Ascending aorta (tissue), 2 donors: ENCODE measurements at places on chromosomes 1 and 21.
A peak's percentile ranks its signal among the peaks of the same experiment; 100 is the strongest.

- DNase-seq, result no peak
- H3K4me1 ChIP-seq, result no peaks in the 10 kb centered on the region
- no peaks in the 10 kb centered on the region for H3K27me3 ChIP-seq
- no peak overlapping the region for H3K4me3 ChIP-seq
These were observed 107.5 kb downstream of the SLC44A5 start for GRCh38 chr1:75503221-75503974.

- peak overlapping the region; percentile 99 for H3K27ac ChIP-seq
- no peaks in the 10 kb centered on the region for H3K27me3 ChIP-seq
- H3K4me1 ChIP-seq, result peaks cover 9% of the 10 kb centered on the region
- peak overlapping the region; percentile 73 for H3K4me3 ChIP-seq
- no peak for DNase-seq
- H3K36me3 ChIP-seq, result no peaks in the 10 kb centered on the region
These were observed 107.3 kb upstream of the HNRNPU start for GRCh38 chr1:244971552-244972216.

GRCh38 chr21:34794686-34795085, 125.9 kb downstream of the CLIC6 start:
- H3K4me3 ChIP-seq, result no peak overlapping the region
- no peaks in the 10 kb centered on the region for H3K36me3 ChIP-seq

DNA sequence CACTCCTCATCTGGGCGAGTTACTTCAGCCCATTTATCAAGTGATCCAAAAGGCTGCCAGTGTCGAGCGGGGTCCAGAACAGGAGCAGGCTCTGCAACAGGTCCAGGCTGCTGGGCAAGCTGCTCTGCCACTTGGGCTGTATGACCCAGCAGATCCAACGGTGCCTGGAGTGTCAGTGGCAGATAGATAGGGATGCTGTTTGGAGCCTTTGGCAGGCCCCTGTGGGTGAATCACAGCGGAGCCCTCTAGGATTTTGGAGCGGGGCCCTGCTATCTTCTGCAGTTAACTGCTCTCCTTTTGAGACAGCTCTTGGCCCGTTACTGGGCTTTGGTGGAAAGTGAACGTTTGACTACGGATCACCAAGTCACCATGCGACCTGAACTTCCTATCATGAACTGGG, 7.5 kb downstream of the MMEL1 start:
- peaks cover 18% of the 10 kb centered on the region for H3K27me3 ChIP-seq
- peak; percentile 30 for DNase-seq
- H3K4me3 ChIP-seq, result no peak overlapping the region
- H3K4me1 ChIP-seq, result no peaks in the 10 kb centered on the region

DNA sequence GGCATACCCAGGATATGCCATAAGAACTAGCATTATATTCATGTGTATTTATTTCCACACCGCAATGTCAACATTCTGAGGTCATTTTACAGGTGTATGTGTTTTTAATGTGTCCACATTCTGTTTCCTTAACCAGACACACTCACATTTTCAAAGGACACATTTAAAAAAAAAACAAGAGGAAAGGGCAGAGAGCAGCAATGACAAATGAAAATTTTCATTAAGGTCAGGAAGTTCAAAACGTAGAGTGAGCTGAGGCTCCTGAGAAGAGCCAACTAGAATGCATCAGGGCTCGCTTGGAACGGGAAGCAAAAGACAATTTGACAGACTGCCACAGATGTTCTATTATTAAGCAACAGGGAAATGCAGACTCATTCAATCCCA, 4.8 kb upstream of the GNPAT start:
- no peak overlapping the region for H3K27ac ChIP-seq
- no peak for DNase-seq
- H3K36me3 ChIP-seq, result peaks cover 10% of the 10 kb centered on the region
- peaks cover 6% of the 10 kb centered on the region for H3K4me1 ChIP-seq

- no peak overlapping the region for H3K27ac ChIP-seq
- H3K27me3 ChIP-seq, result no peaks in the 10 kb centered on the region
- H3K36me3 ChIP-seq, result peaks cover 69% of the 10 kb centered on the region
- H3K4me1 ChIP-seq, result no peaks in the 10 kb centered on the region
These were observed 8.6 kb downstream of the ZRANB2 start for GRCh38 chr1:71072273-71072672.

GRCh38 chr1:86322241-86322640, 73.9 kb downstream of the ODF2L start:
- H3K36me3 ChIP-seq, result no peaks in the 10 kb centered on the region
- H3K4me1 ChIP-seq, result no peaks in the 10 kb centered on the region
- no peak for DNase-seq

DNA sequence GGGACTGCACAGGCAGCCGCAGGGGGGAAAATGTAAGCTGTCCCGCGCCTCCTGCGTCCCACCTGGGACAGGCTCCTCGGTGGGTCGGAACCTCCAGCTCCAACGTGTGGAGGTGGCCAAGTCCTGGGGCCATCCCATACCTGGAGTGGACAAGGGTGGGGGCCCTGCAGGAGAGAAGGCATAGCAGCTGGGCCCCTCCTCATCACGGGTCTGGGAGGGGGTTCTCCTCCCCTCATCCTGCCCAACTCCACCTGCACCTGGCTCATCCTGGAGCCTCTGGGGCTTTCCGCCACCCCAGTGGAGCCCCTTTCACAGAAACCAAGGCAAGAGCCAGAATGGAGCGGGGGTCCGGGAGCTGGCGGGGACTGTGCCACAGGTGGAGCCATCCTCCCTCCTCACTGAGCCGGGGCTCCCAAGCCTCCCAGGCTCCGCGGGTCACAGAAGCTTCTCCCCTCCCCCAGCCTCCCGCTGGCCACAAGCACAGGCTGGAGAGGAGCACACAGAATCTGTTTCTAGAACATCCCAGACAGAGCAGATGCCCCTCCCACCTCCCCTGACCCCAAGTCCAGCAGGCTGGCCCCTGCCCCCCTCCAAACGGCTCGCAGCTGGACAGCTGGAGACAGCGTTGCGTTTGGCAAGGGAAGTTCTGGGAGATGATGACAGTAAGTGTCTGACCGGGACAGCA, 65.8 kb downstream of the MEGF6 start:
- no peaks in the 10 kb centered on the region for H3K36me3 ChIP-seq
- no peaks in the 10 kb centered on the region for H3K27me3 ChIP-seq
- no peak for DNase-seq

GRCh38 chr1:183914891-183915290, 110.0 kb downstream of the RGL1 start:
- H3K27ac ChIP-seq, result no peak overlapping the region
- no peaks in the 10 kb centered on the region for H3K27me3 ChIP-seq
- H3K4me1 ChIP-seq, result peaks cover 4% of the 10 kb centered on the region
- DNase-seq, result no peak
- peaks cover 4% of the 10 kb centered on the region for H3K36me3 ChIP-seq
- no peak overlapping the region for H3K4me3 ChIP-seq

- DNase-seq, result no peak
- H3K4me3 ChIP-seq, result no peak overlapping the region
- H3K27me3 ChIP-seq, result no peaks in the 10 kb centered on the region
- H3K27ac ChIP-seq, result no peak overlapping the region
- H3K36me3 ChIP-seq, result no peaks in the 10 kb centered on the region
These were observed 14.6 kb downstream of the PALMD start for GRCh38 chr1:99660496-99660895.

DNA sequence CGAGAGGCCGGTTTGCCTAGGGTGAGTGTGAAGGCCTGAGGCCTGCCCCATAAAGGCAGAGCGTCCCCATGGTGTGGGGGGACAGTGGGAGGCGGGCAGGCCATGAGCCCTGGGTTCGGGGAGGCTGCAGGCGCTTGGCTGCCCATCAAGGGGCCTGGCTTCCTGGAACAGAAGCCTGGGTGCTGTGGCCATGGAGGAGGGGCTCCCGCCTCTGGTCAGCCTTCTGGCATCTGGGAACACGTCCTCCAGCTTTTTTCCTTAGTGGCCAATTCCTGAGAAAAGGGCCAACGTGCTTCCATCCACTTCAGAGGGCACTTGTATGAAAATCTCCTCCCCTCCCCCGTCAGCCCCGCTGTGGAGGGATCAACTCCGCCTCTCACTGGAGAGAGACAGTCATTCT, 58.7 kb downstream of the PRDM16 start:
- H3K27me3 ChIP-seq, result no peaks in the 10 kb centered on the region
- DNase-seq, result no peak
- H3K4me3 ChIP-seq, result peak overlapping the region; percentile 30
- H3K27ac ChIP-seq, result peak overlapping the region; percentile 86

DNA sequence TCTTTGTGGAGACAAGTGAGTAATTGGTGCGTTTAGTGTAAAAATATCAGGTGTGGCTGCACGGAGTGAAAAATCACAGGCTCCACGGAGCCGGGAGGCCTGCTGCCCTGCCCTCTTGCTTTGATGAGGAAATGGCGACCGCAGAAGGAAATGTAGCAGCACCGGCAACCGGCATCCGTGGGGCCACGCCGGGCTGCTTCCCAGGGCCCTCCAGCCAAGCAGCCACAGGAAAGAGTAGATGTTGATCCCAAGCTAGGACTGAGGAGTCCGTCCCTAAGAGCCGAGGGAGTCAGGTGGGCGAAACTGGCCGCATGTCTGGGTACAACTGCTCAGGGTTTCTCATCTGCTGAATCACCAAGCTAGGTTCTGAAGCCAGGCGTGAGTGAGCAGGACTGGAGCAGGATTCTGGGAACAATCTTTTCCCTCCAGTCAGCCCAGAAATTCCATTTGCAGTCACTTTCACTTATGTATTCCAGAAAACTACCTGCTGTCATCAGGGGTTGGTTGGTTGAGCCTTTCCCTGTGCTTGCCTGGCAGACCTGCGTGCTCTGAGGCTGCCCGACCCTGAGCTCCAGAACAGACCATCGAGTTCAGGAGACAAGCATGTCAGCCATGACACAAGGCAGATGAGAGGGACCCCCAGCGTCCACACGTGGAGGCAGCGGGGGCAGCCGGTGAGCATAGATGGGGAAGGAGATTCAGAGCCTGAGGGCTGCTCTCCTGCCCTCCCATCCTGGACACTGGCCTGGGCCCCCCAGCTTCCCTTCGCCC, 5.8 kb upstream of the ITGB2 start:
- no peak for DNase-seq
- H3K4me3 ChIP-seq, result no peak overlapping the region
- no peak overlapping the region for H3K27ac ChIP-seq
- peaks cover 4% of the 10 kb centered on the region for H3K4me1 ChIP-seq
- H3K27me3 ChIP-seq, result no peaks in the 10 kb centered on the region

DNA sequence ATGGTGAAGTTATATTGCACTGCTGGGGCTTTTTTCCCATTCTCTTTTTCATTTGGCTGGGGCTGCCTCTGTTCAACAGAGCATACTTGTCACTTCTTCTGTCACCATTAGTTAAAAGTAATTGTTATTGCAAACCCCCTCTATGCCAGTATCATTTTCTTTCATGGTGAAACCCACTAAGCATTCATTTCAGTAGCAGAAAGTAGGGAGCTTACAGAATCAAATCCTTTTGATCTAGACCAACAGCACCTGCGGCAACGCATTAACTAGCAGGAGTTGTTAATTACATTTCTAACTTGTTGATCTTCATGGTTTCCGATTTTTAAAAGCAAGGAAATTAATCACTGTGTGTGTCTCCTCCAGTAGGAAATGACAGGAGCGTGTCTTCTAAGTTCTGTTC, 15.0 kb downstream of the SMYD2 start:
- no peaks in the 10 kb centered on the region for H3K27me3 ChIP-seq
- no peak overlapping the region for H3K4me3 ChIP-seq
- no peak overlapping the region for H3K27ac ChIP-seq
- DNase-seq, result no peak

GRCh38 chr1:226395753-226396152, 12.1 kb downstream of the PARP1 start:
- H3K27ac ChIP-seq, result no peak overlapping the region
- peaks cover 12% of the 10 kb centered on the region for H3K36me3 ChIP-seq
- DNase-seq, result no peak
